ENCODE measurements at places on chromosomes 7 and 10. TPM values are rescaled to one million over a fixed set of nuclear protein-coding genes. Genes with fewer than 3 reads are reported as not detected.
A peak's percentile ranks its signal among the peaks of the same experiment; 100 is the strongest.

Gene CYP3A7
- not detected for total RNA-seq

GRCh38 chr10:124971276-124971675 lies 29.4 kb downstream of the ZRANB1 start:
- H3K27me3 ChIP-seq = no peaks in the 10 kb centered on the region
- H3K4me1 ChIP-seq = peaks cover 38% of the 10 kb centered on the region
- H3K36me3 ChIP-seq = peaks cover 54% of the 10 kb centered on the region
- peak overlapping the region; percentile 66 for H3K27ac ChIP-seq

DNA sequence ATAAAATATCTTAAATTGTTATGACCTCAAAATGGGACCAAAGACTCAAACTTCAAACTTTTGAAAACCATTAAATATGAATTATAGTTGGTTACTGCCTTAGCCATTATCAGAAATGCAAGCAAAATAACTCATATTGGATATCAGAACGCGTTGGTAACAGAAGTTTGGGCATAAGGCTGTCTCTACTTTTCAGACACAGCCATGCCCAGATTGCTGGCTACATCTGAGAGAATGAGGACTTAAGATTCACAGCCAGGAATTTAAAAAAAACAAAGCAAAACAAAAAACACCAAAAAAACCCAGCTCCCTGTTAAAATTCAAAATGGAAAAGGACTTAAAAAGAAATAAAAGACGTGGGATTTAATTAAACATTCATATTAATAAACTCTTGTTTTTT lies 161.6 kb downstream of the JMJD1C start:
- H3K36me3 ChIP-seq = no peaks in the 10 kb centered on the region
- H3K4me1 ChIP-seq = peaks cover 31% of the 10 kb centered on the region
- no peak for DNase-seq

DNA sequence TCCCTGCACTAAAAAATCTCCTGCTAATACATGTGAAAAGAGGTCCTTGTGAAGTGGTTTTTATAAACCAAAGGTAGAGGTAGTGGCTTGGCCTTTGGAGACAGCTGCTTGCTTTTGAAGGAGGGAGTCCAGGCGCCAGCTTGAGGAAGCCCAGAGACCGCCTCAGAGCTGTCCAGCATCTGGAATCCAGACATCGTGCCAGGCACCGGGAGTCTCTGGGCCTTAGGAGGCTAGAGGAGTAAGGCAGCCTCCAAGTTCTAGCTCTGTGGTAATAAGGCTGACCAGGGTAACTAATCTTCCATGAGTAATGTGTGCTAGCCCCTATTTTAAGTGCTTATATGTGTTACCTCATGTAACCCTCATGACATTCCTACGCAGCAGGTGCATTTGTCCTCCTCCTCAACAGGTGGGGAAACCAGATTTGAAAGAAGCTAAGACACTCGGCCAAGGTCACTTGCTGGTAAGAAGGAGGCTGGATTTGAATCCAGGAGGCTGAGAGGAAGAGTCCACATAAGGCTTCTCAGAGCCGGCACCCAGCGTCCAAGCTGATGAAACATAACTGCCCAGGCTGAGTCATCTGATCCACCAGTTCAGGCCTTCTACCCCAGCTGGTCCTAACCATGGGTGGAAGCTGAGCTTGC lies 26.1 kb downstream of the PRLHR start:
- H3K36me3 ChIP-seq = no peaks in the 10 kb centered on the region
- peaks cover 39% of the 10 kb centered on the region for H3K27me3 ChIP-seq
- H3K4me3 ChIP-seq = no peak overlapping the region
- no peak for DNase-seq
- H3K27ac ChIP-seq = no peak overlapping the region
- peaks cover 18% of the 10 kb centered on the region for H3K4me1 ChIP-seq

DNA sequence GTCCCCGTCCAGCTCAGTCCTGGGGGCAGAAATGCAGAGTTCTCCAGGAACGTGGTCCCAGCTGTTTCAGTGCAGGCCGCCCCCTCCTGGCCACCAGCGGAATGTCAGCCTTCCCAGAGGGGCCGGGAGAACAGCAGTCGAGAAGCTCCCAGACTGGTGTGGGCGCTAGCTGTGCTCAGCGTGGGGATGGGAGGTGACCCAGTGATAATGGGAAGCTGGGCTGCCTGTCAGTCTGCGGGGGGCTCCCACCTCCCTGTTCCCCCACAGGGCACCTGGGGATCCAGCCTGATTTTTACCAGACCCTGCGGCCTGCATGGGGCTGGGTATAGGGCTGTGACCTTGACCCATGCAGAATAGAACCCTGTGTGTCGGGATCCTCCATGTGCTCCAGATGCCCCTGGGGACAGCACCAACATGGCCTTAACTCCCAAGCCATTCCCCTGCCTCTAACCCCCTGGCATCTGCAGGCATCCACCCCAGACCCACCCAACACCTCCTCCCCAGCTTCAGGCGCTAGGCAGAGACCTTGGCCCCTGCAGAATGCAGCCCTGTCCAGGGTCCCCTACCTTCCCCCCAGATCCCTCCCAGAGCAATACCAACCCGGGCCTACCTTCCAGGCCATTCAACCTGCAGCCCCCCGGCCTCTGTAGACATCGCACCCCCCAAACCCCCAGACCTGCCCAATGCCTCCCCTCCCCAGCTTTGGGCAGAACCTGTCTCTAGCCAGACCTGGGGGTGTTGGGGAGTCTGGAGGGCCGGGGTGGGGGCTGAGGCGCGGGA lies 880 bp upstream of the ELN start:
- peaks cover 68% of the 10 kb centered on the region for H3K4me1 ChIP-seq
- H3K4me3 ChIP-seq = peak overlapping the region; percentile 74
- peak overlapping the region; percentile 88 for H3K27ac ChIP-seq
- peak; percentile 83 for DNase-seq
- peaks cover 65% of the 10 kb centered on the region for H3K27me3 ChIP-seq
- H3K36me3 ChIP-seq = no peaks in the 10 kb centered on the region

GRCh38 chr10:45147000-45147399 lies 146.3 kb downstream of the ZNF22 start:
- H3K4me1 ChIP-seq = no peaks in the 10 kb centered on the region
- no peak for DNase-seq
- no peaks in the 10 kb centered on the region for H3K36me3 ChIP-seq
- H3K27me3 ChIP-seq = peaks cover 6% of the 10 kb centered on the region

Gene KCP
- total RNA-seq = 0.19 TPM

Gene SAMD9L
- total RNA-seq = 3.7 TPM

GRCh38 chr7:100476903-100477870 lies 1.8 kb downstream of the TSC22D4 start:
- peaks cover 75% of the 10 kb centered on the region for H3K4me1 ChIP-seq
- peak overlapping the region; percentile 97 for H3K27ac ChIP-seq
- peaks cover 24% of the 10 kb centered on the region for H3K36me3 ChIP-seq
- DNase-seq = no peak
- H3K27me3 ChIP-seq = no peaks in the 10 kb centered on the region
- H3K4me3 ChIP-seq = peak overlapping the region; percentile 99

Gene RBM20
- total RNA-seq = 101 TPM

GRCh38 chr10:82267465-82267864 lies 392.5 kb downstream of the NRG3 start:
- H3K27me3 ChIP-seq = no peaks in the 10 kb centered on the region
- H3K4me3 ChIP-seq = no peak overlapping the region
- no peak for DNase-seq
- no peaks in the 10 kb centered on the region for H3K36me3 ChIP-seq
- H3K27ac ChIP-seq = no peak overlapping the region
- no peaks in the 10 kb centered on the region for H3K4me1 ChIP-seq

GRCh38 chr7:132544999-132545398 lies 31.3 kb downstream of the PLXNA4 start:
- no peak overlapping the region for H3K4me3 ChIP-seq
- H3K27me3 ChIP-seq = no peaks in the 10 kb centered on the region
- peaks cover 7% of the 10 kb centered on the region for H3K4me1 ChIP-seq

DNA sequence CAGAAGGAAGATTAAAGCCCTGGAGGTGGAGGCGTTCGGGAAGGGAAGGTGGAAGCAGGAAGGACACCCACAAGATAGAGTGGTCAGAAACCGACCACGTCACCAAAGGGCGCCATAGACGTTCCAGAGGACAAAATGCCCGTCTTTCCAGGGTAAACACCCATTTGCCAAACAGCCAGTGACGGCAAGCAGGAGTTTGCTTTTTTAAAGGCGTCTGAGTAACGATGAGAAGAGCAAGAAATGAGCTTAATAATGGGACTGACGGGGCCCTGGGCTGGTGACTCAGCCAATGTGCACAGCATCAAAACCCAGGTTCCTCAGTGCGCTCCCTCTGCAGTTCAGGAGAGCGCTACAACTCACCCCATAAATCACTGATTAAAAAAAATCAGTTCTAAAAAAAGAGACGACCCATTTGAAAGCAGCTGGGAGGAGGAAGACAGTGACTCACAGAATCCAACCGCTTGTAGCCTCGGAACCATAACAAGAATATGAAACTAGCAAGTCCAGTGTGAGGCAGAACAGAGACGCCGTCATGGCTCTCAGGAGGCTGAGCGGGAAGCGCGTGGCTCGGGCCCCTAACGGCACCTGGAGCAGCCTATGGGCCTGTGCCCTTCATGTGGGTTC lies 5.9 kb downstream of the DIP2C start:
- H3K36me3 ChIP-seq = no peaks in the 10 kb centered on the region
- peaks cover 64% of the 10 kb centered on the region for H3K4me1 ChIP-seq
- H3K4me3 ChIP-seq = no peak overlapping the region
- H3K27ac ChIP-seq = no peak overlapping the region
- H3K27me3 ChIP-seq = no peaks in the 10 kb centered on the region

DNA sequence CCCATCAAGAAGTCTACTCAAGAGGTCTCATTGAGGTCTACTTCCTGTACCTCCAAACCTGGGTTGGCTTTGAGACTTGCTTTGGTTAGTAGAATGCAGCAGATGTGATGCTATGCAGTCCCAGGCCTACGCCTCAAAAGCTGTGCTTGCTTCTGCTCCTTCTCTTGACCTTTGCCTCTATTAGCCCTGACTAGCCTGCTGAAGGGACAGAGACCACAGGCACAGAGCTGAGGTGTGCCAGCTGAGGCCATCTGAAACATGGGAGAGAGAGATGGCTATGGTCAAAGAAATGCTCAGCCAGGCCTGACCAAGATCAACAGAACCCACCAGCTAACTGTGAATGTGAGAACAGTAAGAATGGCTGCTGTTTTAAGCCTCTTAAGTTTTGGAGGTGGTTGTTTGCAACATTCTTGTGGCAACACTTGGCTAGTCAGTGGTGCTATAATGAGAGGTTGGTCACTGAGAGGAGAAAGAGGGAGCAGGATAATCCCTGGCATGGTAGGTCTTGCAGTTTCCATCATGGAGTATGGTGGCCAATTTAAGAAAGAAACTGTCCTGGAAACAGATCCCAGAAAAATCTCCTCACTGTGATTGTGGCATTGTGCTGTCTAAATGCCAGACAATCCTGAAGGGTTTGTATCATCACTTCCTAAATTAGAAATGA lies 176.1 kb upstream of the PHYHIPL start:
- DNase-seq = no peak
- H3K36me3 ChIP-seq = no peaks in the 10 kb centered on the region
- no peaks in the 10 kb centered on the region for H3K27me3 ChIP-seq
- peaks cover 5% of the 10 kb centered on the region for H3K4me1 ChIP-seq

GRCh38 chr10:131785121-131785460 lies 115.7 kb upstream of the PPP2R2D start:
- no peaks in the 10 kb centered on the region for H3K36me3 ChIP-seq
- peaks cover 51% of the 10 kb centered on the region for H3K27me3 ChIP-seq
- no peak overlapping the region for H3K4me3 ChIP-seq
- no peak overlapping the region for H3K27ac ChIP-seq

Gene PRSS1
- not detected for total RNA-seq

Gene ITIH5
- 10.8 TPM for total RNA-seq

Gene PDE1C
- total RNA-seq = 207 TPM

Gene NAT16
- total RNA-seq = not detected

Gene LMOD2
- total RNA-seq = 888 TPM

GRCh38 chr7:69395061-69395714 lies 203.1 kb upstream of the AUTS2 start:
- no peaks in the 10 kb centered on the region for H3K36me3 ChIP-seq
- H3K27ac ChIP-seq = no peak overlapping the region
- peaks cover 4% of the 10 kb centered on the region for H3K27me3 ChIP-seq
- H3K4me3 ChIP-seq = no peak overlapping the region

GRCh38 chr10:92832998-92833650 lies 15.2 kb upstream of the EXOC6 start:
- no peak overlapping the region for H3K4me3 ChIP-seq
- H3K4me1 ChIP-seq = peaks cover 47% of the 10 kb centered on the region
- H3K27ac ChIP-seq = no peak overlapping the region
- no peak for DNase-seq

- H3K27me3 ChIP-seq = peaks cover 7% of the 10 kb centered on the region
- H3K27ac ChIP-seq = no peak overlapping the region
- H3K36me3 ChIP-seq = no peaks in the 10 kb centered on the region
- DNase-seq = no peak
These were observed 310.7 kb downstream of the CALN1 start for GRCh38 chr7:72101444-72101843.

DNA sequence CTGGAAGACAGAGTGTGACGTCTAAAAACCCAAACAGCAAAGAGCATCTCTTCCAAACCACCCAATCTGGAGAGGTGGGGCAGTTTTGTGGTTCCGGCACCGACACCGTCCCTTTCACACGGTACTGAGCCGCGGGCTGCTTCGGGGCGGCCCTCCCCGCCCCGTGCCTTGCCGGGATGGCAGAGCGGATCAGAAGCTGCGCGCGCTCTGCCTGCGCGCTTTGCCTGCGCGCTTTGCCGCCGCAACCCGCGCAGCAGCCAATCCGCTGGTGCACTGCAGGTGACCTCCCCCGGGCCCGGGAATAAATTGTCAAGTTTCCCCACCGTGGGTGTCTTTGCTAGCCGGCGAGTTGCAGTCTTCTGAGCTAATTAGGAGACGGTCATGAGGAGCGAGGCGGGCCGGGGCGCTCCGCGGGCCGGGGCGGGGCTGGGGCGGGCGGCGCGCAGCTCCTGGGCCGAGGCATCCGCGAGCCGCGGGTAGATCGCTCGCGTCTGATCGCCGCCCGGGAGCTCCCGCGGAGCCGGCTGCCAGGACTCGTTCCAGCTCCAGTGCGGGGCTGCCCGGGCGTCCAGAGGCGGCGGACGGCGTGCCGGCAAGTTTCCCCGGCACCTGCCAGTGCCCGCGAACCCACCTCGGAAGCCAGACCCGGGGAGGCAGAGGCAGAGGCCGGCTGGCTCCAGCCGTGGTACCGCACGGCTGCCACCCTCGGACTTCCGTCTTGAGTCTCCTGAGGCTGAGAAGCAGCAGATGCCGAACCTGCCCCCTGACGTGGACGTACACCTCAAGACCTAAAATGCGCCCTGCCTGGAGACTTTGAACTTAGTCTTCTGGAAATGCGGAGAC lies 536.0 kb upstream of the GALNT17 start:
- peak overlapping the region; percentile 59 for H3K4me3 ChIP-seq
- no peak overlapping the region for H3K27ac ChIP-seq
- DNase-seq = no peak
- H3K36me3 ChIP-seq = peaks cover 5% of the 10 kb centered on the region

GRCh38 chr10:49366460-49366859 lies 29.4 kb downstream of the DRGX start:
- no peak overlapping the region for H3K4me3 ChIP-seq
- no peak overlapping the region for H3K27ac ChIP-seq
- no peaks in the 10 kb centered on the region for H3K36me3 ChIP-seq
- peaks cover 11% of the 10 kb centered on the region for H3K4me1 ChIP-seq
- DNase-seq = no peak

Data from left ventricle myocardium inferior (tissue), 1 donor.